ENCODE measurements at places on chromosomes 1 and 21. TPM values are rescaled to one million over a fixed set of nuclear protein-coding genes. Genes with fewer than 3 reads are reported as not detected.

Gene GPA33
- not detected for total RNA-seq

Gene KCNQ4
- 3.0 TPM for total RNA-seq

Gene ACTL8
- 0.70 TPM for total RNA-seq

Gene TRIM67
- not detected for total RNA-seq

Gene SPRR2B
- not detected for total RNA-seq

Gene SMG7
- total RNA-seq: 79.4 TPM

Gene USH2A
- total RNA-seq: under 0.01 TPM

Gene HOOK1
- total RNA-seq: 27.6 TPM

Gene NCF2
- total RNA-seq: not detected

Gene VWA5B1
- 1.0 TPM for total RNA-seq

Gene PRR9
- total RNA-seq: not detected

Gene LBR
- 91.3 TPM for total RNA-seq

Gene ZFP69B
- total RNA-seq: 10.8 TPM

Gene RIPPLY3
- total RNA-seq: 2.6 TPM

Gene LCE6A
- total RNA-seq: not detected

Gene OLIG1
- 0.19 TPM for total RNA-seq

Gene OR2T29
- not detected for total RNA-seq

Gene AMY2A
- not detected for total RNA-seq

Gene NFIA
- 0.97 TPM for total RNA-seq

Gene KRTAP11-1
- not detected for total RNA-seq

Gene HAPLN2
- total RNA-seq: not detected

Gene COL9A2
- 9.1 TPM for total RNA-seq

Gene NDUFV3
- 51.5 TPM for total RNA-seq

Gene KRTAP7-1
- total RNA-seq: not detected

Gene SMCP
- total RNA-seq: not detected

Gene CLCA1
- total RNA-seq: not detected

Gene DENND2C
- total RNA-seq: 4.1 TPM

Gene CYP4A11
- total RNA-seq: not detected

Gene CD48
- total RNA-seq: 0.45 TPM

Gene VWA1
- 21.9 TPM for total RNA-seq

Gene MAP3K7CL
- 1.2 TPM for total RNA-seq

Gene VCAM1
- total RNA-seq: not detected

Gene FMO3
- total RNA-seq: not detected

Gene SPATA21
- total RNA-seq: not detected

Gene SH2D1B
- not detected for total RNA-seq

Gene AKT3
- total RNA-seq: 18.5 TPM

Gene FCMR
- not detected for total RNA-seq

Gene OR1C1
- not detected for total RNA-seq

Gene CFAP141
- not detected for total RNA-seq

Gene INSRR
- not detected for total RNA-seq

Gene RAB42
- total RNA-seq: 22.5 TPM

Gene PAPPA2
- 1.4 TPM for total RNA-seq

Measured in GM23338 (cell line).